T-helper 17 cell (primary cell): ENCODE measurements at places on chromosomes 5 and 9.

- no peaks in the 10 kb centered on the region for H3K27me3 ChIP-seq
- no peak overlapping the region for H3K27ac ChIP-seq
- H3K4me3 ChIP-seq = no peak overlapping the region
- DNase-seq = no peak
- H3K36me3 ChIP-seq = no peaks in the 10 kb centered on the region
- no peaks in the 10 kb centered on the region for H3K4me1 ChIP-seq
These were observed 502.6 kb upstream of the CDH6 start for GRCh38 chr5:30690931-30691330.

DNA sequence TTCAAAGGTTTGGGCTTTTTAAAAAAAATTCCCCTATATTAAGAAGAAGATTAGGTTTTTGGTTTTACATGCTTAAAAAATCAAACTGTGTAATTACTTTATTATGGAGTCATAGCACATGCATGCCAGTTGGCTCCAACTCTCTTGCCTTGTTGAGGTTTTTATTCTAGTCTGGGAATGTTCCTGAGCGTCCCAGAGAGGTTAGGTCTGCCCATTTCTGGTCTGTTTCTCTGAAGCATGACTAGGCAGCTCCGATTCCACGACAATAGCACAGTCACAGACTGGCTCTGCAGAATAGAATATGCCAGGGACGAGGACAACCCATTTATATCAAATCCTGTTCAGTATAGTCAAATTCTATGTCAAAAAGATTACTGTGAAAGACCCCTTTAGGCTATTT, 217.0 kb downstream of the PCSK5 start:
- no peak overlapping the region for H3K27ac ChIP-seq
- H3K4me3 ChIP-seq = no peak overlapping the region
- H3K36me3 ChIP-seq = peaks cover 3% of the 10 kb centered on the region
- H3K27me3 ChIP-seq = no peaks in the 10 kb centered on the region
- DNase-seq = no peak

DNA sequence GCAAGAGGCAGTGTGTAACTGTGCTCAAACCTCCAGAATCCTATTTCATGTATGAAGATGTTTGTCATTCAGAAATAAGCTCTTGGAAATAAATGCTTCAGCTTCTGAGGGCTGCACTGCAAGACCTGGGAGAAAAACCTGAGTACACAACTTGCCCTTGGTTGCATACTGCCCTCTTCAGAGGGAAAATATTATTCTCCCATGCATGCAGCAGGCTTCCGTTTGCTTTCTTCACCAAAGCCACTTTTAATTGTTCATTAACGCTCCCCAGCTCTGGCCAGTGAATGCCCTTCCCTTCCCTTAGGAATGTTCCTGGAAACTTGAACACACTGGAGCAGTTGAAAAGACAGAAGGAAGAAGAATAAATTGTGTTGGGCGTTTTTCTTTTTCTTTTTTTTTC, 2.5 kb upstream of the WHRN start:
- H3K27ac ChIP-seq = peak overlapping the region; percentile 89
- H3K4me3 ChIP-seq = peak overlapping the region; percentile 25
- H3K27me3 ChIP-seq = peaks cover 57% of the 10 kb centered on the region
- H3K36me3 ChIP-seq = no peaks in the 10 kb centered on the region
- no peak for DNase-seq
- H3K4me1 ChIP-seq = peaks cover 17% of the 10 kb centered on the region

- H3K27me3 ChIP-seq = no peaks in the 10 kb centered on the region
- peaks cover 4% of the 10 kb centered on the region for H3K36me3 ChIP-seq
- H3K4me3 ChIP-seq = peak overlapping the region; percentile 56
- H3K4me1 ChIP-seq = peaks cover 29% of the 10 kb centered on the region
These were observed 119.1 kb downstream of the C9orf50 start for GRCh38 chr9:129501771-129502319.

DNA sequence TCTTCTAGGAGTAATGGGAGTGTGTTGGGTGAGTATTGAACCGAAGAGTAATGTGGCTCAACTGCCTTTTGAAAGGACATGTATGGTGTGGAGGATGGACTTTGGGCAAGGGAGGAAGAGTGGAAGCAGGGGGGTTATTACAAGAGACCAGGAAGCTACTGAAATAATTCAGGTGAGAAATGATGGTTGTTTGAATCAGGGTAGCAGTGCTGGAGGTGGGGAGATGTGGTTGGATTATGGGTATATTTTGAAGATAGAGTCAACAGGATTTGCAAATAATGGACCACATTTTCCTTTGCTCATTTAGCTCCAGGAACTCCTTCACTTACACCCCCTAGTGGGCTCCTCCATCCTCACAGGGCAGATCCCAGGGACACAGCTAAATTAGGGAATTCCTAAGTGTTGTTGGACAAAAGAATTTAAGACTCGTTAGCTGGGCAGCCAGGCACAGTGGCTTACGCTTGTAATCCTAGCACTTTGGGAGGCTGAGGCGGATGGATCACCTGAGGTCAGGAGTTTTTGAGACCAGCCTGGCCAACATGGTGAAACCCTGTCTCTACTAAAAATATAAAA, 1.2 kb upstream of the SLC4A9 start:
- H3K4me1 ChIP-seq = peaks cover 21% of the 10 kb centered on the region
- H3K27ac ChIP-seq = peak overlapping the region; percentile 51
- DNase-seq = no peak

GRCh38 chr5:38305148-38305547, 46.8 kb downstream of the EGFLAM start:
- DNase-seq = no peak
- no peaks in the 10 kb centered on the region for H3K27me3 ChIP-seq
- H3K27ac ChIP-seq = no peak overlapping the region
- H3K4me1 ChIP-seq = no peaks in the 10 kb centered on the region
- no peak overlapping the region for H3K4me3 ChIP-seq
